ENCODE measurements at places on chromosomes 5 and 9.

DNA sequence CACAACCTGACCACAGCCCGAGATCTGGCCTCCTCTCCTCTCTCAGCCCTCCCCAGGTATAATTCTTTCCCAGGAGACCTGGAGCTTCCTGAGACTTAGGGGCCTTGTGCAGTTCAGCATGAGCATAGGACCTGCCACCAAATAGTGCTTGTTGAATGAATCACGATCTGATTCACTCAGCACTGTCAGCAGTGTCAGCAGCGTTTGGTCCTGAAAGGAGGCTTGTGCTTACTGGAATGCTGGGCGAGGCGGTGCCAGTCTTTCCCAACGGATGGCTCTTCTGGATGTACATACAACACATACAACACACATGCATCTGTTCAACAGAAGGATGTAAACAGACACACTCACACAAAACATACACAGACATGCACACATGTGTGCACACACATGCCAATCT lies 173.3 kb downstream of the COL23A1 start:
- no peak for DNase-seq

DNA sequence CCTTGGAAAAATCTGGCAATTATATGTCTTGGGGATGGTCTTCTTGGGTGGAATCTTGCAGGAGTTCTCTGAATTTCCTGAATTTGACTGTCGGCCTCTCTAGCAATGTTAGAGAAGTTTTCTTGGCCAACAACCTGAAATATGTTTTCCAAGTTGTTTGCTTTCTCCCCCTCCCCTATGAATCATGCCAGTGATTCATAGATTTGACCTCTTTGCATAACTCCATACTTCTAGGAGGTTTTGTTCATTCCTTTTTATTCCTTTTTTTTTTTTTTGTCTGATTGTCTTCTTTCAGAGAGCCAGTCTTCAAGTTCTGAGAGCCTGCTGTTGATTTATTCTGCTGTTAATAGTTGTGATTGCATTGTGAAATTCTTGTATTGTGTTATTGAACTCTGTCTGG lies 56.7 kb upstream of the SLC44A1 start:
- no peak for DNase-seq

GRCh38 chr9:101569741-101570501 lies 24.8 kb downstream of the PPP3R2 start:
- no peak for DNase-seq

- no peak for DNase-seq
Observed at GRCh38 chr5:761854-762710, 22.4 kb downstream of the ZDHHC11B start.

GRCh38 chr5:147306351-147306750 lies 71.5 kb downstream of the STK32A start:
- DNase-seq: no peak

GRCh38 chr9:20319641-20320337 lies 302.5 kb downstream of the MLLT3 start:
- peak; percentile 10 for DNase-seq

- DNase-seq: no peak
Observed at GRCh38 chr9:79224672-79225433, 346.9 kb upstream of the TLE4 start.

- DNase-seq: peak; percentile 50
Observed at GRCh38 chr5:176365351-176366231, at the start of gene ARL10. ARL10 (plus strand) TSS chr5:176365487; CDS start chr5:176365564, 77 bp downstream.

DNA sequence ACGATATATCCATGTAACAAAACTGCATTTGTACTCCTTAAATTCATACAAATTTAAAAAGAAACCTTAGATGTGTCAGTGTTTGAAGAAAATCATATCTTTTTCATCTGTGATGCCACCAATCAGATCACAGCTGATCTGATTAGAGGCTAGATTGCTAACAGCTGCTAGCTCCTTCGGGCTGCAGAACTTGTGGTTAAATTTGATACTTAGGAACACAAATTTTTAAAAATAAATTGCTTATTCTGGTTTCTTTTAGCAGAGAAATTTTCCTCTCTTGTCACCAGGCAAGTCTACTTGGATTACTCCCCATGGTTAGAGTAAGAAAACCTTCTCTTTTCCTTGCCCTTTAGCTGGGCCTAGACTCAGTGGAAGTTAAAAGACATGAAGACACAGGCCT lies 94.6 kb upstream of the RANBP6 start:
- no peak for DNase-seq

DNA sequence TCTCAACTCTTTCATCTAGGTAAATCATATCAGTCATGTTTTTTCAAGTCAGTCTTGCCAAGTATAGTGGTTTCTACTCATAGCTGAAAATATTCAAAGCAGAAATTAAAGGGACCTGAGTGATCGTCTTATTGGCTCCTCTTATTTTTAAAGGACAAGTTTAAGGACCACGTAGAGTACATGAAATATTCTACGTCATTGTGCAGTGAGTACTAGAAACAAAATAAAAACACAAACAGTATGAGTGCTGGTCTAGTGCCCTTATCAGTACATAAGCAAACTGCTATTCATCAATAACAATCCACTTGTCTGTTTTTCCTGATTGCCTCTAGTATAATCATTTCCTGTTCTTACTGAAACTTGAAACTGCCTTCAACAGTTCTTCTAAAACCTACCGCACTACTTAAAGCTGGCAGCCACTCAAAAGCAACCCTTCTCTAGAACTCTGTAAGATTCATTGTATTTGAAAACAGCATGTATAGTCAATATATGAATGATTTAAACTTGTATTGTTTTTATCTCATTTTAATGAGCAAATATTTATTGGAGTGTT lies 853.7 kb downstream of the TAF11L14 start:
- DNase-seq: no peak

- DNase-seq: no peak
Observed at GRCh38 chr5:96699186-96699820, 37.1 kb downstream of the CAST start.

- no peak for DNase-seq
Observed at GRCh38 chr9:113708821-113709713, 167.0 kb upstream of the ZNF618 start.

- no peak for DNase-seq
Observed at GRCh38 chr9:123364241-123364824, 8.3 kb downstream of the CRB2 start.

DNA sequence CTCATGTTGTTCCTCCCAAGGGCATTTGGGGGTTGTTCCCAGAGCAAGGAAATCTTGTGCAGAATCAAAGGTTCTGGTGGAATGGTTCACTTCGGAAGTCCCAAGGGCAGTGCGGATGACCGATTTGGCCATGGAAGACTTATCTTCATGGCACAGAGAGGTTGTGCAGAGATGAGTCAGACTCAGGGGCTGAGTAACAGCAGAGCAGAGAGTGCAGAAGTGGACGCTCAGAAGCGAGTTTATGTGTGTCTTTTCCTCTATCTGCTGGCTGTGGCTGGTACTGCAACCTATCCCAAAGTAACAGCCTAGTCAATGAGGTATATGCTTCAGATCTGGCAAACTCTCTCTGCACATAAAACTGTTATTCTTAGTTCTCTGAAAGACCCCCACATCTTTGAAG lies 118.1 kb downstream of the DPYSL3 start:
- no peak for DNase-seq

DNA sequence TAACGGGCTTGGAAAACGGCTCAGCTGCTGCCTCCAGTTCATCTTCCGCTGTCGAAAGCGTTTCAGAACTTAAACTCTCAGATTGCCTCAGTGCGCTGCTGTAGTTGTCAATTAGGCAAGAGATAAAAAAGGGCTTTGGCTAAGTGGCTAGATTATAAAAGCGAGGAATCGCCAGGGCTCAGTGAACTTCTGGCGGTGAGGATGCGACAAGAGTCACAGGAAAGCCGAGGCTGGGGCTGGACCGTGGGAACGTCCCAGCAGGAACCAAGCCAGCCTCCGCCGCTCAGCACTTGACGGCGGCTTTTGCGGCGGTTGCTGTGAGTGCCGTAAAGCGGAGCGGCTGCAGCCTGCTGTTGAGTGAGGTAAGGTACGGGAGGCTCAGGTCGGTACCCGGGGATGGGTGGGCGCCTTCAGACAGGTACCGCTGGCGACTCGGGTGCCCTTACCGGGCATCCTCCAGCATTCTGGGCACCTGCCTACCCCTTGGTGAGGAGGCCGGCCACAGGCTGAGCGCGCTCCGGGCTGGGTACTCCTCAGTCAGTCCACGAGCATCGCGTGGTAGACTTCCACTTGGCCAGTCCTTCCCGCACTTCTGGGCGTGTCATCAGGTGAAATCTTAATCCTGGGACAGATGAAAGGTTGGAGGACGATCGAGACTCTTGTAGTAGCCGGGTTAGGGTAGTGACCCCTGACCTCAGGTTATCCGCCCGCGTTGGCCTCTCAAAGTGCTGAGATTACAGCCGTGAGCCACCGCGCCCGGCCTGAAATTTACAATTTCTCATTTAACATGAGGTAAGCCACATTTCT lies at the start of gene FKTN:
Gene FKTN, plus strand, starts transcription at position 328 of the 807 bp plus-strand sequence. CDS start 16,902 bp downstream, outside the sequence.
- peak; percentile 78 for DNase-seq

DNA sequence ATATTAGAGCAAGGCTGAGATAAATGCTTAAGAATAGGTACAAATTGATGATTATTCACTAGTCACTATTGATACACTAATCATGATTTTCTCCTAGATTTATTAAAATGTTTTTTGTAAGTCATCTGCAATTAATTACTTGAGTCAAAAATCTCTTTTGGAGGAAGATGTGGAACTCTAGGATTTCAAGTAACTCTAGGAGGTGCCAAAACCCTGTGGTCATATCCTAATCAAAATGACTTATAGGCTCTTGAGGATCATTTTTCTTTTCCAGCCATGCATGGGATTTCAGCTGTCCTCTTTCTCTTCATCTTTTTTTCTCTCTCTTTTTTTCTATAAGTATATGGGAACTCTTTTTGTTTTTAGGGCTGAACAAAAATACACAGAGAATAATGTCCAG lies 141.8 kb upstream of the CD180 start:
- no peak for DNase-seq

DNA sequence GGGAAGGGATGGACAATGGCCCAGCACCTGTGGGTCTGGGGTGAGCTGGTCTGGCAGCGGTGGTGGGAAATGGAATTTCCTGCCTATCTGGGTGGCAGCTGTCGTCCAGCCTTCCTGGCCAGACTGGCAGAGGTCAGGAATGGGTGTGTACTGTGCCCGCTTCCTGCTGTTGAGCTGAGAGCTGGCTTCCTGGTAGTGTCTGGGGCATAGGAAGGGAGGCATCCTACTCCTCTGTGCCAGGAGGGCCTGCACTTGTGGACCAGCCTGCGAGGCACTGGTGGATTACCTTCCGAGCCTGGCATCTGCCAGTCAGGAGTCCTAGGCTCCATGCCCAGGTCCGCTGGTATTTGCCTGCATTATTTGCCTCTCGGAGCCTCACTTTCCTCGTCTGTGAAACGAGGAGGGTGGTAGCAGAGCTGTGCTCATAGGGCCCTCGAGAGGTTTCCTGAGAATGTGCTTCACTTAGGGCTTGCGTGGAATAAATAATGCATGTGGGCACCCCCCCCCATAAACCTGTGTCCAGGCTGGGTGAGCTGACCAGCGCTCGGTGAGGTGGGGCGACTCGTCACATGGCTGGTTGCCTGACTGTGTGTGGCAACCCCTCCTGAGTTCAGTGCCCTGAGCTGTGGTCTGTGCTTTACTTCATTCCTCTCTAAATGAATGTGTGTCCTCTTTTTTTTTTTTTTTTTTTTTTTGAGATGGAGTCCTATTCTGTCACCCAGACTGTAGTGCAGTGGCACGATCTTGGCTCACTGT lies 47.7 kb downstream of the HMCN2 start:
- DNase-seq: no peak

GRCh38 chr9:130331573-130331972 lies 66.0 kb downstream of the HMCN2 start:
- DNase-seq: no peak

Data from activated T-cell treated with anti-CD3 and anti-CD28 coated beads for 24 hours (primary cell).